Stimulated activated CD4-positive, alpha-beta T cell treated with anti-CD3 and anti-CD28 coated beads, Interleukin-2, amount 100 ng/mL, for 48 hours (primary cell): ENCODE measurements at places on chromosomes 2 and 18.

DNA sequence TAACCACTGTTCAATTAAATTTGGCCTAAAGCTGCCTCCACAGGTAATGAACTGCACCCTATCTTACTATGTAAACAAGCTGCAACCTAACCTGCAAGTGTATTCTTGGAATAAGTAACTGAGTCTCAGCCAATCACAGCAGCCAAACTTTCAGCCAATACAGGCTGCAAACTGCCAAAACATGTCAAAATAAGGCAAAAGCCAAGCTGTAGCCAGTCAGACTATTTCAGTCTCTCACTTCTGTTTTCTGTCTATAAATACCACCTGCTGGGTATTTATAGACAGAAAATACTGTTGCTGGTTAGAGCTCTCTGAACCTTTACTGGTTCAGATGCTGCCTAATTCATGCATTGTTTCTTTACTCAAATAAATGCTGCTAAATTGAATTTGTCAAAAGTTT, 14.3 kb downstream of the C2orf76 start:
- DNase-seq, result no peak

DNA sequence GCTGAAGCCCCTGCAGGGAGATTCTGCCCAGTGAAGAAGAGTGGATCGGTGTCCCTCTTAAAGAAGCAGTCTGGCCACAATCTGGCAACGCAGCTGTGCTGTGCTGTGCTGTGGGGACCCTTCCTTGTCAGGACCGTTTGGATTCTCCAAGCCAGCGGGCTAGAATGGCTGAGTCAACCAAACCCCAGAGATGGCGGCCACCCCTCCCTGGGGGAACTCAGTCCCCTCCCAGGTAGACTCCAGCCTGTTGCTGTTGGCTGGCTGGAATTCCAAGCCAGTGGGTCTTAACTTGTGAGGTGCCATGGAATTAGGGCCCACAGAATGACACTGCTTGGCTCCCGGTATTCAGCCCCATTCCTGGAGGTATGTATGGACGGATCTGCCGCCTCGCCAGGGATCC, 62.3 kb downstream of the MMADHC start:
- DNase-seq, result no peak

DNA sequence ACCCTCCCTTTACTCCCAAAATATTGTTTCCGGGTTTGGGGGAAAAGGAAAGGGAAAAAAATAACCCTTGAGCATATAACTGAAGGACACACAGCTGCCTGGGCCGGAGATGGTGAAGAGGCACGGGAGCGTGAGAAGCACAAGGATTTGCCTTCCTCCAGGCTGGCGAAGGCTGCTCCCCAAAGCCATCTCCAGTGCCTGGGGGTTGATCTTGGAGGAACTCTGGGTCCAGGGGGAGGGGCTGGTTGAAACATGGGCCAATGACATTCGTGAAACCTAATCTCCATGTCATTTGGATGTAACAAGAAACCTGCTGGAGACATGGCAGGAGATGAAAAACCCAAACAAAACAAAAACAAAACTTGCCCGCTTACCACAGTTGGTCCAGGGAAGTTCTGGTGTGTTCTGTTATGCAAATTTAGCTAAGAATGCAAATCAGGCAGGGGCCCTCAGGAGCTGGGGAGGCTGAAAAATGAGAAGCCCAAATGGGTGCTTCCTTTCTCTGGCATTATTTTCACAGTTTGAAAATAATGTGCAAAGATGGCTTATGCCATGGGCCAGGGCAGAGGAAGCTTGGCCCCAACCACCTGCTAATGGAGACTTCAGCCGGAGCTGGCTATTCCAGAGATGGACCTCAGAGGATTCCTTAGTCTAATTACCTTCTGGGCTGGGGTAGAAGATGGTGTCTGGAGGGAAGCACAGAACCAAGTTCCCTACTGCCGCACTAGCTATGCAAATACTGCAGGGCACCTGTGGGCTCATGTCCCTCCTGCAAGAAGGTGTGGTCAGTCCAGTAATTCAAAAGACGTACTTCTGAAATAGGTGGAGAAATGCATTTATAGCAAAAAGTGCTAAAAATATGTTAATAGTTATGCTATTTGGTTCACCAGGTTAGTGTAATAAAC, 180.9 kb downstream of the BCL2 start:
- DNase-seq, result no peak

DNA sequence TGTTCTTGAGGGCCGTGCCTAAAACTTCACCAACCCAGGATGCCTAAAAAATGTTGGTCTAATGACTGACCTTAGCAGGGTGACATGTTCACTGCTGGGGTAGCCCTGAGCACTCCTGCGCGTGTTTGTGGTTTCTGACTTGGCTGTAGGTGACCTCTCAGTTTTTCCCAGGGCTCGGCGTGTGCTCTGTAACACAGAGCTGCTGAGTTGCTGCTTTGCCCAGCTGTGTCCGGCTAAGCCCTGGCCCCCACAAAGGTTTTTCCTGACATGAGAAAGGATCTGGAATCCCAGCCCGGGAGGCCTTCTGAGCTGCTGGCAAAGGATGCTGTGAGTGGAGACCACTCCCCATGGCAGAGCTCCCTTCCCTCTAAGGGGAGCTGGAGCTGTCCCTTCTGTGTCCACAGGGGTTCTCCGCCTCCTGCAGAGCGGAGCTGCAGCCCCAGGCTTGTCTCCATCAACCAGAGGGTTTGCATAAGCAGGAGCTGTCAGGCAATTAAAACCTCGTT, 52.7 kb downstream of the CRIM1 start:
- DNase-seq, result no peak

- no peak for DNase-seq
Measured at GRCh38 chr2:171008550-171009205, 79.6 kb downstream of the GORASP2 start.

- DNase-seq, result peak; percentile 69
Measured at GRCh38 chr2:136118819-136119716, 1.1 kb upstream of the CXCR4 start.

DNA sequence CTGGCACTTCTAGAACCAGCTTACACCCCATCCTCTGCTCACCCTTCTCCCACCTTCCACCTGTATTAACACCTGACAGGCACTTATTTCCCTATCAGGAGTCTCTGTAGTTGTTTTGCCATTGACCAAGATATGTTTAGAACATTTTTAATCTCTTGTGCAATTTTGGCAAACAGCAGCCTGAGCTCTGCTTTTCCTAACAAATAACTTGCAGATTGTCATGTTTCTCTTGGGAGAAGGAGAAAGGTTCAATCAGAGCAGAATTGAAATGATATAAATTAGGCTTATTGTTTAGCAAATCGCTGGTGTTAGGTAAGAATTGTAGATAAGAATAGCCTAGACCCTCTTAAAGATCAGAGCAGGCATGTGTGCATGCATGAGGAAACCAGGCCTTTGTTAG, 225.5 kb downstream of the PARD3B start:
- no peak for DNase-seq

- DNase-seq, result no peak
Measured at GRCh38 chr2:27211241-27211942, 449 bp upstream of the ATRAID start.

DNA sequence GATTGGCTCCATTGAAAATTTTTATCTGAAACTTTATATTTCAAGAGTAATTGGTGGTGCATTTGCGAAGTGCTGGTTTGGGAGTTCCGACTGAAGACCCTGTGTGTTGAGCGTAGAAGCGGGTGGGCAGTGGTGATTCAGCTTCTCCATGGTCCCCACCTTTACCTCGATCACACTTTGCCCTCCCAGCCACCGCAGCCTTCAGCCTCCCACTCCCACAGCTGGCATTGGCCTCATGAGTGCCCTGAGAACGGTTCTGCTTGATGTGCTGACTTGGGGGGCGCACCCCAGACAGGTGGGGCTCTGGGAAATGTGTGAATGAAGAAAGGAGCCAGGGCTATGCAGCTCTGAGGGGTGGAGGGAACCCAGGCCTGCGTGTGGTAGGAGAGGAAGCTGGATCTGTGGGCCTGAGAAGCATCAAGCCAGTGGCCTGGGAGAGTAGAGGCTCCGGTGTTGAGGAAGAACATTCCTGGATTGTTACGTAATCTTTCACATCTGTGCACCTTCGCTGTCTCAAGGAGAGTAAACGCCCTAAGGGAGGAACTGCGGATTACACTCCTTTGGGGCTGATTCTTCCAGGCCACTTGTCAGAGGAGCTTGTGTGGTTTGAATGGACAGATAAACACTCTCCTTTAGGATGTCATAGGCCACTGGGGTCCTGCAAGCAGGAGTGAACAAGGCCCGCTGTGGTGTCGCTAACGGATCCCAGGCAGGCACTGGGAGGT, 83.8 kb downstream of the NPAS2 start:
- no peak for DNase-seq

- DNase-seq, result no peak
Measured at GRCh38 chr18:33833842-33834241, 255.8 kb downstream of the ASXL3 start.

- no peak for DNase-seq
Measured at GRCh38 chr2:11103984-11104793, 51.1 kb upstream of the SLC66A3 start.

DNA sequence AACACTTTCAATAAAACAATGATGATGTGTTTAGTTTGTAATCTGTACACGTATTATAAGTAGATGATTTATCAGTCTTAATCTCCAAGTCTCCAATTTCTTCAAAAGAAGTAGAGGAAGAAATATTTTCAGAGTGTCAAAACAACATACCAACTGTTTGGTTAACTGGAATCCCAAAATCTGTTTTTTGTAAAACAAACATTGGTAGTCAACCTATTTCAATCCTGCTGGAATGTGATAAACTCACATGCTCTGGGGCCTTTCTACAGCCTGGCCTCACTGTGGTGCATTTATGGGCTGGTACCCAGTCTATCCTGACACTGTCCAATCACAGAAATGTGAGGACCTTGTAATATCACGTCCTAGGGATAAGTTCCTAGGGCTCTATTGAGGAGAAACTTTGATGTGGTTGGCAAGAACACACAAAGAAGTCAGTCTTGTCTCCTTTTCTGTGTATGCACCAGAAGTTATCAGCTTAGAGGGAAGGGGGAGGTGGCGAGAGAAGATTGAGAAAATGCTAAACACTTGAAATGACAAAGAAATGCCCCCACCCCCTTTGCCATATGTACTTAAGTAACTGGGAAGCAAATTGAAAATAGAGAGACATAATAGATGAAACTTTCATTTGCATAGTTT, 47.2 kb downstream of the PRKRA start:
- DNase-seq, result no peak

GRCh38 chr2:170265321-170265720, 87.4 kb downstream of the MYO3B start:
- no peak for DNase-seq

DNA sequence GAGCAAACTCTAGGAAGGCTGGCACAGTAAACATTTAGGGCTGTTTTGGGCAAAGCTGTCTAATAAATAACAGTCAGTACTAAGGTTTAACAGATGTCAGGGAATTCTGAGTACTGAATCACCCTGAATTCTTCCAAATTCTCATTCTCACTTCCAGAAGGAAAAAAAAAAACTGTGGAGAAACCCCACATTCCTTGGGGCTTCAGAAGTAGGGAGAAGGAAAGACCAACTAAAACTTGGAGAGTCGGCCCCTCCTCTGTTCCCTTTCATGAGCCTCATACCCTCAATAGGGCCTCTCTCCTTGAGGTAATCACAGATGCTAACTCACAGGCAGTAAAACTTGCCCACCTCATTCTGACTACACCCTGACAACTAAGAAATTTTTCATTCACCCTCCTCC, 62.1 kb downstream of the CCDC148 start:
- DNase-seq, result no peak

DNA sequence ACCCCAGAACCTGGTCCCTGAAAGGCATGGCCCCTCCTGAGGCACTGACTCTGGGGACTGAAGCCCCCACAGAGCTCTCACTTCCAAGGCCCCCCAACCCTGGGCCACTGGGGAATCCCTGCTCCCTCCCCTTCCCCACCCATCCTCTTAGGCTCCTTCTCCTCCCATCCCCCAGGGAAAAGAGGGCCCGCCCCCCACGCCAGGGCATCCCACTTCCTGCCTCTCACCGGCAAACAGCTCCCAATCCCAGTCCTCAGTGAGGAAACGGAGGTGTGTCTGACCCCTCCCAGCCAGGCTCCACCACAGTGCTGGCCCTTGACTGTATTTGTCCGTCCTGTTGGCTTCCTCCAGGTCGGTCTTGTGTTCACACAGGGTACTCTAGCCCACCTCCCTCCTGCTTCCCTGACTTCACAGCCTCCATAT, 35.0 kb upstream of the PTMA start:
- DNase-seq, result no peak

- no peak for DNase-seq
Measured at GRCh38 chr2:26978061-26978596, 7.7 kb downstream of the MAPRE3 start.

DNA sequence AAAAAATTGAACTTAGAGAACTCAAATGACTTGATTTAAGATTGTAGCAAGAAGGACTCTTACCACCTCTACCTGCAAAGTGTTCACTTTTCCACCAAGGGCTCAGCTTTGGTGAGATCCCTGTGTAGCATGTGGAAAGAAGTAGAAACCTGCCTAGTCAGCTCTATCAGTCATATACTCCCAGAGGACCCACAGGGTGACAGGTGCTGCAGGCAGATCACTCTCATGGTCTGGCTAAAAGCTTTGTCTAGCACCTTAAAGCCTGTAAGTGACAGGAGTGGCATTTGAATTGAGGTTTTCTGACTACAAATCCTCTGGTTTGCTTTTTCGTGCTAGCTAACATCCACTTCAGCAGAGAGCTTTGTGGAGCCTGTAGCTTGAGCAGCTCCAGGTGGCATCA, 18.7 kb upstream of the NEMP2 start:
- no peak for DNase-seq

DNA sequence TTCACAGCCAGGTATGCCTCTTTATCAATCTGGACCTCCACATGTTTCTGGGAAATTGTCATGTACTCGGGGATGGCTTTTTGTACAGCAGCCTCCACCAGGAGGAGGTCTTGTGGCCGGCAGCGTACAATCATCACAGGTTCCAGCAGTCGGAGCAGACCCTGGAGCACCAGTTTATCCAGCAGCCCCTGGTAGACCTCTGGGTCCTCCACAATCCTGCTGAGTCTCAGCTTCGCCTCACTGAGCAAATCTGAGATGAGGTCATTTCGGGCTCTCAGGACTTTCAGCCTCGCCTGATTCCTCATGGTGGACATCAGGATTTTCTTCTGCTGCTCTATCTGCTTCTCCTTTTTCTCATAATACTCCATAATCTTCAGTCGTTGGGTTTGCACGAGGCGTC, 32.8 kb downstream of the TMEM247 start:
- DNase-seq, result no peak

DNA sequence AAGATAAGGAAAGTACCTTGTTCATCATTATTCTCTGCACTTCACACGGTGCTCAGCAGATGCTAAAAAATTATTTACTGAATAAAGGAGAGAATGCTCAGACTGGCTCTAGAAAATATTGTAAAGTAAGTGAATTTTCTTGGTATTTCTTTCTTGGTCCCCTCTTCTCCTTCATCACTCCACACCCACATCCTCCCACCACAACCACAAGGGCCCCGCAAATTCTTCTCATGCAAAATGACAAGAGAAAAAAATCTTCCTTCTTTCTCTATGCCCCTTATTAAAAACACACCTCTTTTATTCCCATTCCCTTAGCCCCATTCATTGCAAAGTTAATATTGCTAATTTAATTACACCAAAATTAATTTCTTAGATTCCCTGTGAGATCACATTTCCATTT, 74.2 kb upstream of the NEDD4L start:
- DNase-seq, result no peak

- DNase-seq, result no peak
Measured at GRCh38 chr2:68000170-68000825, 62.5 kb downstream of the C1D start.
